Heart left ventricle (tissue), 16 donors: ENCODE measurements at places on chromosomes 2 and 18. TPM values are rescaled to one million over a fixed set of nuclear protein-coding genes. Genes with fewer than 3 reads are reported as not detected.

Gene ALPI
- not detected for total RNA-seq

Gene OSR1
- total RNA-seq = 10.4 TPM

DNA sequence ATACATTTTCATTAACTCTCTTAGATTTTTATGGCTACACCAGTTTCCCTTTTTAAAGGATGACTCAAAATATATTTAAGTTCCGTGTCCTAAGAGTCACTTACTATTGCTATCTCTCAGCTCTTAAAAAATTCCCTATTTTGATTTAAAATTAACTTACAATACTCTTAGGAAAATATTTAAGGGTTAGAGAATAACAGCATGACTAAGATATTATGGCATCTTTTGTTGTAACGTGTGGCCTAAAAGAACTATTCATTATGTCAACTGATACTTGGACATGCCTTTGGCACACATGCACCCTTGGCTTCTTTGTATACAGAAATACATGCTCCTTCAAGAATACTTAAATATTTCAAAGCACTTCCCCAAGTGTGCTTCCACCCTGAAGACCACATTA lies 42.3 kb downstream of the SCN3A start:
- H3K27ac ChIP-seq = no peak overlapping the region
- no peaks in the 10 kb centered on the region for H3K4me1 ChIP-seq
- H3K4me3 ChIP-seq = no peak overlapping the region
- DNase-seq = no peak
- H3K27me3 ChIP-seq = no peaks in the 10 kb centered on the region

Gene RBM45
- total RNA-seq = 8.5 TPM

GRCh38 chr18:44668270-44668975 lies 12.3 kb upstream of the SETBP1 start:
- no peak for DNase-seq

GRCh38 chr2:154670083-154670482 lies 28.4 kb upstream of the KCNJ3 start:
- H3K27me3 ChIP-seq = no peaks in the 10 kb centered on the region
- H3K4me1 ChIP-seq = no peaks in the 10 kb centered on the region
- no peaks in the 10 kb centered on the region for H3K36me3 ChIP-seq

GRCh38 chr2:239674101-239674980 lies 273.5 kb upstream of the HDAC4 start:
- no peaks in the 10 kb centered on the region for H3K36me3 ChIP-seq
- no peaks in the 10 kb centered on the region for H3K27me3 ChIP-seq
- no peak overlapping the region for H3K4me3 ChIP-seq
- H3K4me1 ChIP-seq = no peaks in the 10 kb centered on the region
- DNase-seq = no peak
- no peak overlapping the region for H3K27ac ChIP-seq

DNA sequence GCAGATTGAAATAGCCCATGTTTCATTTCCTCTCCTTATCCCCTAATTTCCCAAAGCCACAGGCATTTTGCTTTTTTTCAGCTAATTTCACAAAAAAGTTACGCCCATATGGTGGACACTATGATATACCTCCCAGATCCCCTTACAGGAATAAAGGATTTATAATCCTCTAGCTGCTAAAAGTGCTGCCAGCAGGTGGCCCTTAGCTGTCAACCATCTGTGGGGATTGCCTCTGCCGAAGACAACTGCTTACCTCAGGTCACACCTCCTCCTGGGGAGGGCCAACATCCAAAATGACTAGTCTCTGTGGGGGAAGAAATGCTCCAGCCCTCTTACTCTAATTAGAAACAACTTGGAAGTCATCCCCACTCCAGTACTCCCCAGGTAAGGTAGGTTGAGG lies 61.0 kb upstream of the EPB41L3 start:
- H3K27ac ChIP-seq = no peak overlapping the region

Gene FBLN7
- 1.7 TPM for total RNA-seq

Gene NYAP2
- total RNA-seq = not detected

GRCh38 chr18:13356032-13356431 lies 137.5 kb downstream of the LDLRAD4 start:
- no peak for DNase-seq
- H3K4me3 ChIP-seq = no peak overlapping the region
- H3K27me3 ChIP-seq = no peaks in the 10 kb centered on the region
- no peak overlapping the region for H3K27ac ChIP-seq
- H3K4me1 ChIP-seq = peaks cover 9% of the 10 kb centered on the region

DNA sequence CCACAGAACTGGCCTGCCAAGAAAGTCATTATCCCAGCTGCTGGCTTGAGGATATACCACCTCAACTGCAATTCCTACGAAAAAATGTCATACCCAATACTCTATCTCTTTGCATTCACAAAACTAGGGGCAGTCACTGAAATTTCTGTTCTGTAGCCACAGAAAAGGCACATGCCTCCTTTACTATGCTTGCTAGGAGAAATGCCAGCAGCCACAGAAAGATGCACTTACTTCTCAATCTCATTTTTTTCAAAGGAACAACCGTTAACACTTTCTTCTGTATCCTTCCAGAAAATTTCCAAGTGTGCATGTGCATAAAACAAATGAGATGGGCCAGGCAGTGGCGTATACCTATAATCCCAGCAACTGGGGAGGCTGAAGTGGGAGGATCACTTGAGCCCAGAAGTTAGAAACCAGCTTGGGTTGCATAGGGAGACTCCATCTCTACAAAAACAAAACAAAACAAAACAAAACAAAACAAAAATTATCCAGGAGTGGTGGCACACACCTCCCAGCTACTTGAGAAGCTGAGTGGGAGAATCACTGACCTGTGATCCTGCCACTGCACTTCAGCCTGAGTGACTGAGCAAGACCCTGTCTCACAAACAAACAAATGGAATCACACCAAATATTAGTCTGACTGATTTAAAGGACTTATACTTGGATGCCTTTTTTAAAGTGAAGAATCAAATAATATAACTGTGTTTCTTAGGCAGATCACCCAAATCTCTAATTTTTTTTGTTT lies 22.4 kb upstream of the PUM2 start:
- H3K27ac ChIP-seq = no peak overlapping the region
- H3K4me3 ChIP-seq = no peak overlapping the region

GRCh38 chr2:97741251-97741650 lies 27.9 kb downstream of the ZAP70 start:
- no peak for DNase-seq
- H3K27me3 ChIP-seq = no peaks in the 10 kb centered on the region
- peaks cover 14% of the 10 kb centered on the region for H3K4me1 ChIP-seq
